WTC11 (cell line): ENCODE measurements at places on chromosomes 6 and 20. TPM values are rescaled to one million over a fixed set of nuclear protein-coding genes. Genes with fewer than 3 reads are reported as not detected.
A peak's percentile ranks its signal among the peaks of the same experiment; 100 is the strongest.

The TEAD3 gene
- total RNA-seq: 32.0 to 34.3 TPM (median 33.9 TPM) in 3 replicates

DNA sequence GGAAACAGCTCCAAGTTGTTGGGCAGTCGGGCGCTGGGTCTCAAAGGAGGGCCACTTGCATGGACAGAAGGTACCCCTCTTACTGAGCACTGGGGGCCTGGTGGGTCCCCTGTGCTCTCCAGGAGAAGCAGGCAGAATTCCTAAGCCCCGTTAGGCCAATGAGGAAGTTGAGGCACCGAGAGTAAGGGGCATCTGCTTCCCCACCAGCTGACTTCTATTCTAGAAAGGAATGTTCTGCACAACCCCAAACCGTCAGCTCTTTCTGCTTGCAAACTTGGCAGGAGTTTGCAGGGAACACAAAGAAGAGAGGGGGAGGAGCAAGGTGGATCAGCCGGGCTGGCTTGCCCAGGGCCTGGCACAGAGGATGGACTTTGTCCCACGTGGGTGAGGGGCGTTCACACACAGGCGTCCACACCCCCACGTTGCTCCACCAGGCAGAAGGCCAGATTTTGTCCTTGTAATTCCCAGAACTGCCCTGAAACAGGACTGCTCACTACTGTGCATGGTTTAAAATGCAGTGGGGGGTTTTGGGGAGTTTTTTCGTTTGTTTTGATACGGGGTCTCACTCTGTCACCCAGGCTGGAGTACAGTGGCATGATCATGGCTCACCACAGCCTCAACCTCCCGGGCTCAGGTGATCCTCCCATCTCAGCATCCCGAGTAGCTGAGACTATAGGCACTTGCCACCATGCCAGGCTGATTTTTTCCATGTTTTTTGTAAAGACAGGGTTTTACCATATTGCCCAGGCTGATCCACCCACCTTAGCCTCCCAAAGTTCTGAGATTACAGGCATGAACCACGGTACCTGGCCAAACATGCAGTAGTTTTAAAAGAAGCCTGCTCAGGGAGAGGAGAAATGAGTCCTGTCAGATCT, 93.3 kb downstream of the SNX5 start:
- DNase-seq: no peak

DNA sequence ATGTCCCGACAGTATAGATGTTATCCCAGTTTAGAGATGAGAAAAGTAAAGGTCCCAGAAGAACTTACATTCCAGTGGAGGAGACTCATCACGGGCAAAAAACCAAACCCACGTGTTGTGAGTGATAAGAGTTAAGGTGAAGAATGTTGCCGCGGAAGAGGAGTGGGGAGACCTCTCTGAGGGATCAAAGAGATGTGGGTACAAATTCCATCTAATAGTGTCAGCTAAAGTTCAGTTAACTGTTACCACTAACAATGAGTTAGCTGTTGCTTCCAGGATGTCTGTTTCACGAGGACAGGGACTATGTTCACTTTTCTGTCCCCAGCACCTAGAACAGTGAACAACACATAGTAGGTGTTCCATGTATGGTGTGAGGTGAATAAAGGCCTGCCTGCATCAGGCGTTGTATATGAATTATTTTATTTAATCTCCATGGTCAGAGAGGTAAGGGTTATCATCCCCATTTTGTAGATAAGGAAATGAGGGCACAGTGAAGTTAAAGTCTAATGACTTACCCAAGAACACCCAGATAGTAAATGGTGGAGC, 39.8 kb upstream of the RSPO4 start:
- DNase-seq: no peak

The PTCRA gene
- total RNA-seq: not detected in 3 replicates

DNA sequence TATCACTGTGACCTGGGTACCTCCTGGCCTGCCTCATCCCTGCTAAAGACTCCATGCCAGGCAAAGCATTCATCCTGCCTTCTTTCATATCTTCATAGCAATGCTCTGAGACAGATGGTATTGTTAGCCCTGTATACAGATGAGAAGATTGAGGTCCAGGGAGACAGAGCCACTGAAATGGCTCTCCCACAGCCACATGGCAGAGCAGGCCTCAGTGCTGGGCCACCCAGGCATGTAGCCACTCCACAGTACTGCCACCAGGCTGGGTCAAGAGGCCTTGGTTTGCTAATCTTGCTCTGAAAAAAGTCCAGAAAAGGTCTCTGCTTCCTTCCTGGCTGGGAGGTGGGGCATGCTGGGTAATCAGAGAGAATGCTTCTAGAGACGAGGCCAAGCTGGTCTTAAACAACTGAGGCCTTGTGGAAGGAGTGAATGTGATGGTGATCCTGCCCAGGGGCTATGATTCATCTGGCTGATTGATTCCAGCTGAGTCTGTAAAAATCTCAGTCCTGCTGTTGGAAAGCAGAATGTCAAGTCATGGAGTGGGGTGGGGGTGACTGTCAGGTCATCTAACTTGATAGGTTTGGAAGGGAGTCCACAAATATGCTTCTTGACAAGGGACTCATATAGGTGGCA, 29.8 kb downstream of the HM13 start:
- DNase-seq: no peak

- DNase-seq: peak; percentile 40
These were observed 20.4 kb upstream of the EFHC1 start for GRCh38 chr6:52399511-52400312.

- DNase-seq: no peak
These were observed 241.9 kb downstream of the SAMD5 start for GRCh38 chr6:147750413-147750812.

The DEFB132 gene
- total RNA-seq: not detected in 3 replicates
